Head of caudate nucleus (tissue), 42 donors: ENCODE measurements at places on chromosomes 6 and 20.
A peak's percentile ranks its signal among the peaks of the same experiment; 100 is the strongest.

DNA sequence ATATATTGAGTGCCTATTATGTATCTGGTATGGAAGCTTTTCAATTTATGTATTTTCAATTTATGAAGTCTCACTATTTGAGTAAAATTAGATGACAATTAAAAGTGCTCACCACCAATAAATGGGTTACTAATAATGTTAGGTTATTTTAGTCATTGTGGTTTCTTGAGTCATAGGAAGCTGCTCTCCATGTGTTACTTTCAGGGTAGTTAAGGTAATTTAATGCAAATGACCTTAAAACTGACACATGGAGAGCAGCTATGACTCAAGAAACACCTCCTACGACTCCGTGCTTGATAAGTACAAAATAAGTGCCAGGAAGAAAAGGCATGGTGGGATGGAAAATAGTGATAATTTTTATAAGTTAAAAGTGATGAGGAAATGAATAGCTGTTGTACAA lies 16.5 kb upstream of the TINAG start:
- DNase-seq: no peak

- no peak for DNase-seq
These were observed 253.4 kb upstream of the TAB2 start for GRCh38 chr6:149064001-149064659.

- DNase-seq: no peak
These were observed 21.0 kb downstream of the SPATS1 start for GRCh38 chr6:44363377-44363926.

DNA sequence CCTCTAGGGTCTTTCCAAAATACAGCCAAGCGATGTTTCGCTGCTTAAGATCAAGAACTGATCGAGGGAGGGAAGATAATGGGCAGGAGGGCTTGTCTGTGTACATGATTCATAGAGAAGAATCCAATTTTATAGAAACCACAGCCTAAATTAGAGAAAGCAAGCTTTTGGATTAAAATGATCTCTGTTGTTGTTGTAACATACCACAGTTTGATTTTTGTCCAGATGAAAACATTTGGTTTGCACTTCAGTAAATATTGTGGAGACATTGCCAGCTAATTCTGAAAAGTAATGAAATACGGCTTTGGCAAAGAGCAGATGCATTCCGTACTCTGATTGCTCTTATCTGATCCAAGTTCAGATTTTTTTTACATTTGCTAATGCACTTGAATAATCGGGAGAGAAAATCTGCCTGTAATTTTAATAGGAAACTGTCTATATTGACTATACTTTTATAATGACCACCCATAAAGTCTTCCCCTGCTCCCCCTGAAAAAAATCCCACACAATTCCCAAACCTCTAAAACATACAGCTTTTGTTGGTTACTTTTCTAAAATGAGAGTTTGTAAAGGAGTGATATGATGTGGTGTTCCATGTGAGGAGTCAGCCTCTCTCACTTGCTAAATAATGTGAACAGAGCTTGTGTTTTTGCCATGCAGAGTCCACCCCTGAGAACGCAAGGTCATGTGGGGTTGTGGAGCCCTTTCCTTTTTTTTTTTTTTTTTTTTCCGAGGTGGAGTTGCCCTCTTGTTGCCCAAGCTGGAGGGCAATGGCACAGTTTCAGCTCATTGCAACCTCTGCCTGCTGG lies 199.9 kb downstream of the DTNBP1 start:
- no peak for DNase-seq

- no peak for DNase-seq
These were observed 49.7 kb upstream of the DDR1 start for GRCh38 chr6:30834646-30835045.

DNA sequence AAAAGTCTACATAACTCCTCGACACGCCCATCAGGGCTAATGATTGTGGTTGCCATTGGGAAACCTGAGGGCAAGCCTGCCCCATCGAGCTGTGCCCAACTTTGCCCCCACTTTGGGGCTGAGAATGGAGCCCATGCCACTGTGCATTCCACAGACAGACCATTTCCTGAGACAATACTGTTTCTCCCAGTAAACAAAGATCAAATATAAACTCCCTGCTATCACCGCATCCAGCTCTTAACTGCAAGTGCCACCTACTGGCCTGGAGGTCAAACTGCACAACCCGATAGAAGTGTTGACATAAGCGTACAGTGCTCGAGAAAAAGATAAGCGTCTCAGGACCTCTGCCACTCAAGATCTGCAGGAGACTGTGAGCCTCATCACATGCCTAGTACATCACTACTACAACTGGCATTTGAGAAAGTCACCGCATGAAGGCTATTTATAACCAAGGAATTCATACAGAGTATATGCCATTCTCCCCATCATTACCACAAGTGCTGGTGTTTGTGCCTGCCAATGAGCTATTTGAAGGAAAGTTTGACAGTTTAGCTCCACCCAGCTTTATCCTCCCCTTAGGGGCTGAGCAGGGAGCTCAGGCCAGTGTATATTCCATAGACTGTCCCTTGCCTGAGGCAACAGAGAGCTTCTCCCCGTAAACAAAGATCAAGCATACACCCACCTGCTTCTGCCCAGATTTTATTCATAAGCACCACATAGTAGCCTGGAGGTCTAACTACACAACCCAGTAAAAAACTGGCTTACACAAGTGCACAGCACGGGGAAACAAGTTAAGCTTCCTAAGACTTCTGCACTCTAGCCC lies 4.5 kb upstream of the DEFB126 start:
- DNase-seq: no peak

- no peak for DNase-seq
These were observed 203.0 kb downstream of the DHX35 start for GRCh38 chr20:39165099-39165498.

GRCh38 chr6:79869184-79869583 lies 78.2 kb downstream of the ELOVL4 start:
- no peak for DNase-seq

DNA sequence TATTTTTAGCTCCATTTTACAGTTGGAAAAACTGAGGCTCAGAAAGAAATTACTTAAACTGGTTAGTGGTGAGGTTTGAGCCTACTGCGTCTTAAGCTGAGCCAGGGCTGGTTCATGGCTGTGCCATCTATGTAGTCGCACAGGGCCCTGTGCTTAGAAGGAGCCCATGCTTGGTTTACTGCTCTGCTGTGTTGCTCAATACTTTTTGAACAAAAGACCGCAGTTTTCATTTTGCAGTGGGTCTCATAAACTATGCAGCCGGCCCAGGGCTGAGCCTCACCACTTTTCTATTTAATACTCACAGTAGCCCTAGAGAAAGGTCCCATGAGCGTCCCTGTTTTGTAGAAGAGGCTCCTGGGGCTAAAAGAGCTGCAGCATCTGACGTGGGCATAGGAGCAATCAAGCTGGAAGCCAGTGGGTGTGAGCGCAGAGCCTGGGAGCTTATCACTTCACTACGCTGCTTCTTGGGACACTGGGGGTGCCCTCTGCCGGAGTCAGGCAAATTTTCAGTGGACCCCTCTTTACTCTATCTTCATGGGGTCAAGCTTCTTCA lies 501 bp downstream of the SIRPB2 start:
- DNase-seq: no peak

DNA sequence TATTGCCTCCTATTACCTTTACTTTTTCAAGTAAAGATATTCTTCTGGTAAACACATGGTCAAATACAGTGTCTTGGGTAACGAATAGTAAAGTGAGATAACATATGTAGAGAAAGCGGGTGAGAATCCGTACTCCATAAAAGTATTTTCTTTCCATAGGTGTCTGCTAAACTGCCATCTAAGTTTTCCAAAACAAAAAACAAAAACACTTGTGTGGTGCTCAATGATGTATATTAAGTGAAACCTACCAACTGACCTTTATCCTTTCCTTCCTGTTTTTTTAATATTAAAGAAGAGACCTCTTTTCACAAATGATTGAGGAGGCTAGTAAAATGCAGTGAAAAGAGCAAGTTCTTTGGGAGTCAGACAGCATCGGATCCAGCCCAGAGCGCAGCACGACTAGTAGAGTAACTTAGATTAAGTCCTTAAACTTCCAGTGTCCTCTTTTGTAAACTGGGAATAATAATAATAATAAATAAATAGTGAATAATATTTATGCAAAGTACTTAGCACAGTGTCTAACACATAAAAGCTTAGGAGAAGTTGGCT lies 437 bp upstream of the CDKAL1 start:
- DNase-seq: no peak

DNA sequence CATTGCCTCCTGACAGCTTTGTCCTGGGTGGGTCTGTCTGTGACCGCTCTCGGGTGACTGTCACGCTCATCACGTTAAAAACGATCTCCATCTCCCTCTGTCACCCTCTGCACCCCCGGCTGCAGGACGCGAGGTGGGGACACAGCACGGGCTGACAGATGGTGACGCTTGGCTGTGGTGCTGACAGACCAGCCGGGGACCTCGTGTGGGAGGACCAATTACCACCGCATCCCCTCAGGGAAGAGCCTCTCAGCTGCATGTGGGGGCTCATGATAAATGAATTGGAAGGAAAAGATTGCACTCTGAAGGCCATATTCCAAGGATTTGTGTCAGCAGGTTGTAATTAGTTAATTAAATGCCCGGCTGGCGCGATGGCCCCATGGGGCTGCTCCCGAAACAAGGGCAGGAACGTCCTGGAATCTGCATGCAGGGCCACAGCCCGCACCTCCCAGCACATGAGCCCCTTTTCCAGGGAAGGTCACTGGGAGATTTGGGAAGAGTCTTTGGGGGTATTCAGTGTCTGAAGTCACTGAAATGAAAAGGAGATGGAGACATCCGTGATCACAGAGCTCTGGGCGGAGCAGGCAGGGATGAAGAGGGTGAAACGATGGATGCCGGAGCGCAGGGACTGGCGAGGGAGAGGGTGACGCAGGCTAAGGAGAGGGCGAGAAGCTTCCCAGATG lies 87.1 kb downstream of the ERMARD start:
- peak; percentile 7 for DNase-seq

DNA sequence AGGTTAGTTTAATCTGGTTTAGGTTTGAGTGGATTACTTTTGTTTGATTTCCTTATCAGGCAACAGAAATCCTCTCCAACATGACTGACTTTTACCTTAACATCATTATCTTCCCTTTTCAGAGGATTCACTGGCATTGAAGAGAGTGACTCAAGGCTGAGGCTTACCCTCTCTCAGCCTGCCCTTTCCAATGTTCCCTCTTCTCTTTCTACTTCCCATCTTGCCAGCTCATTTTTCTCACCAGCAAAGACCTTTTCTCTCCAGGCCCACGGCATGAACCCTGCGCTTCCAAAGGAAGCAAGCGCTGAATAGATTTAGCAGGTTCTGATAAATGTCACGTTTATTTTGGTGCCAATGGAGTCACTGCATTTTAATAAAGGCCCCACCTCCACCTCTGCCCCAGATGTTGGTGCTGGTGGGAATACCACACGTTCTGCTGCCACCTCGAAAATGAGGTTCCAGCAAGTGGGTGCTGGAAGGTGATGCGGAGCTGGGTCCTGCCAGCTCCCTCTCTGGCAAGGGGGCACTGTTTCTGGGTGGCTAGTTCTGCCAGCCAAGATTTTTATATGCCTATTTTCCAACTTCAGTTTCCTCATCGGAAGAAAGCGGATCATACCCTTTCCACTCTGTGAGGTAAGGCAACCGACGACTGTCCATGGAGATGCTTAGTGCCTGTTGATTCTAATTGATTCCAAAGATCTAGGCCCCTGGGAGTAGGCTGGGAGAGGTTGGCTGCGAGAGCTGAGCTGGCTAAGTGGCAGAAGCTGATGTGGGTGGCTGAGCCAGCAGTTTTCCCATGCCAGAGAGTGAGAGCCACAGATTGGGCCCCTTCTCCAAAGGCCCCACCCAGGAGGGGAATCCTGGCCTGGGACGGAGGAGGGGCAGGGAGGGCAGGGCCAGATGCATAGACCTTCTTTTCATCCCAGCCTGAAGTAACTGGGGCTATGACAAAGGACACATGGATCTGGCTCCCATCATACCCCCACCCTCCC lies 87.7 kb upstream of the MAFB start:
- DNase-seq: no peak
